CD4-positive, alpha-beta T cell treated with Interferon alpha-2 for 1 hour (primary cell): ENCODE measurements at places on chromosomes 7 and 10.

DNA sequence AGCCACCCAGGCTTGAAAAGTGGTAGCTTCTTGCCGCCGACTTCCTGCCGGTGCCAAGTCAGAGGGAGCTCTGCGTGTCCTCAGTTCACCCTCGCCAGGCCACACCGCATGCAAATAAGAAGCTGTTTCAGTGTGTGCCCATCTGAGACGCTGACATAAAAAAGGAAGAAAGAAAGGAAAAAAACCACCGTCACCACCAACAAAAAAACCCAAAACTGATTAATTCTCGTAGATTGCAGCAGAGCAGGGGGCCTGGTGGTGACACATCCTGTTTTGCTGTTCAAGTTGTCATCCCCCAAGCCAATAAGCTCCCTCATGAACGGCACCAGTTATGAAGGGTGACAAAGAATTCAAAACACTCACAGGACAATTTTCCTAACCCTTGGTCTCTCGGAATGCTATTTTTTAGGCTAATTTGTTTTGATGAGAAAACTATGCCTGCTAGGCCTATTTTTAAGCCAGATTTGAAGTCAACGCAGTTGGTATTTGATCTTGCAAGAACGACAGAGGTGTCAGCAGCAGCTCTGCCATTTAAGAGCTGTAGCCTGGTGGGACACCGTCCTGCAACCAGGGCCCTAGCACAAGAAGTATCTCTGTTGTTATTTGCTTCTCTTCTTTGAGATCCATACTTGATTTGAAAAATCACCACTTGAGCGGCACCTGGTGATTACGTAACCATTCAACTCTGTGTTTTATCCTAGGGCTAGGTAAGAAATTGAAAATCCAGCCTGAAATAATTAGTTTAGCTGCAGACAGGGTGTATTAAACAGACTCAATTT, 145.6 kb downstream of the PFKFB3 start:
- DNase-seq = peak; percentile 84

DNA sequence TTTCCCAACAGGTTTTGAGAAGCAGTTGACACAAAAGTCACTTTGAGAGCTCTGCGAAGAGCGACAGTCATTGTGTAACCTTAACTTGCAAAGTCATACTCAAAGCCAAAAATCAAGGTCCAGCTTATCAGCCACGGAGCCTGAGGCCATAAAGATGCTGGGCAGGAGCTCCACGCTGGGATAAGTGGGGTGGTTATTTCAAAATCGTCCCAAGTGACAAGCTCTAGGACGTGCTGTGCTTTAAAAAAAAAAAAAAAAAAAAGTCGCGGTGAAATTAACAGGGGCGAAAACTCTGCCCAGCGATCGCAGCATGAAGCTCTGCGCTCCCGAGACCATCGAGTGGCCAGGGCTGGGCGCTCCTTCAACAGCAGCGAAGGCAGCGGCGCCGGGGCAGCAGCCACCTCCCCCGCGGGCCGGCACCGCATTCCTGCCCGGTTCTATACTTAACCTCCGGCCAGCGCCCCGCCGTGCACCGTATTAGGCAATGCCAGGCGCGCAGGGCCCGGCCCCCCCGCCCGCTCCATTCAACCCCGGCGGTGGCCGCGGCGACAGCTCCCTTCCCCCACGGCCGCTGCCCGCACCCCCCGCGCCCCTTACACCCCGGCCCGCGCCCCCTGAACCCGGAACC, 657 bp downstream of the HACD1 start:
- peak; percentile 3 for DNase-seq

GRCh38 chr7:21580073-21580521, 37.3 kb downstream of the DNAH11 start:
- no peak for DNase-seq

DNA sequence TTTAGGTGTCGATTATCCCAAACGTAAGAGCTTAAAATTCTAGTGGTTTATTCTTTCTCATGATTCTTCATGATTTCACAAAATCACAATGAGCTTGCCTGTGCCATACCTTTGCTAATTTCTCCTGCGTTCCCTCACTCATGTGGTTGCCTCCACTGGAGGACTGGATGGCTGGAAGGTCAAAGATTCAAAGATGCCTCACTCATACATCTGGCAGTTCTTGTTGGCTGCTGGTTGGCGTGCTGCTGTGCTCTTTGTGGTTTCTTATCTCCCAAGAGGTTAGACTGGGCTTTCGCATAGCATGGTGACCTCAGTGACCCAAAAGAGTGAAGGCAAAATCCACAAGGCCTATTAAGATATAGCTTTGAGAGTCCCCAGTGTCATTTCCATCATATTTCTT, 877.6 kb upstream of the AUTS2 start:
- no peak for DNase-seq

DNA sequence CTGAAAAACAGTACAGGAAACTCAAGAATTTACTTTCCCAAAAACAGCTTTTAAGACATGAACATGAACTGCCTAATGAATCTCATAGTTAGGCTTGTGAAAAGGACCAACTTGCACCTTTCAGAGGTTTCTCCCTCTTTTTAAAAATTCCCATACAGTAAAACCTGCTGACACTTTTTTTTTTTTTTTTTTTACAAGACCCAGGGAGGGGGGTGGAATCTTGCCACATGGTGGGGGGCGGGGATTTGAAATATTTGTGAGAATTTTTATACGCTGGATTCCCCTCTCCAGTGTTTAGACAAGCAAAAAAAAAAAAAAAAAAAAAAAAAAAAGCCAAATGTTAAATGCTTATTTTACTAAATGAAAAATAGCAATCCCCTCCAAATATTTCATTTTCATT, 57.4 kb downstream of the HIBADH start:
- no peak for DNase-seq

DNA sequence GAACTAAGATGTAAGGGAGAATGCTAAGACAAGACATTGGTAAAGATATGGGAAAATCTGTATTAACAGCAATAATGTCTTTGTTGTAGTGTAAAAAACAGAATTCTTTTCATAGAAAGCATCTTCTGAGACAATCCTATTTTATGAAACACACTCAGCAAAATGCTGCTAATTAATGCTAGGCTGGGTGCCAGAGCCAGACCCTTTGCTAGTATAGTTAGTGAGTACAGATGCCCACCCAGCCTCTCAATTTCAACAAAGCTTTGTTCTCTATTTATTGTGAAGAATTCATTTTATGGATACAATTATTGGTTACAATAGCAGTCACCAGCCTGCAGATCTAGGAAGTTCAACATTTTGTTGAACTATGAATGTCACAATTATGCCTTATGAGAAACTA, 131.0 kb downstream of the SEM1 start:
- DNase-seq = no peak

DNA sequence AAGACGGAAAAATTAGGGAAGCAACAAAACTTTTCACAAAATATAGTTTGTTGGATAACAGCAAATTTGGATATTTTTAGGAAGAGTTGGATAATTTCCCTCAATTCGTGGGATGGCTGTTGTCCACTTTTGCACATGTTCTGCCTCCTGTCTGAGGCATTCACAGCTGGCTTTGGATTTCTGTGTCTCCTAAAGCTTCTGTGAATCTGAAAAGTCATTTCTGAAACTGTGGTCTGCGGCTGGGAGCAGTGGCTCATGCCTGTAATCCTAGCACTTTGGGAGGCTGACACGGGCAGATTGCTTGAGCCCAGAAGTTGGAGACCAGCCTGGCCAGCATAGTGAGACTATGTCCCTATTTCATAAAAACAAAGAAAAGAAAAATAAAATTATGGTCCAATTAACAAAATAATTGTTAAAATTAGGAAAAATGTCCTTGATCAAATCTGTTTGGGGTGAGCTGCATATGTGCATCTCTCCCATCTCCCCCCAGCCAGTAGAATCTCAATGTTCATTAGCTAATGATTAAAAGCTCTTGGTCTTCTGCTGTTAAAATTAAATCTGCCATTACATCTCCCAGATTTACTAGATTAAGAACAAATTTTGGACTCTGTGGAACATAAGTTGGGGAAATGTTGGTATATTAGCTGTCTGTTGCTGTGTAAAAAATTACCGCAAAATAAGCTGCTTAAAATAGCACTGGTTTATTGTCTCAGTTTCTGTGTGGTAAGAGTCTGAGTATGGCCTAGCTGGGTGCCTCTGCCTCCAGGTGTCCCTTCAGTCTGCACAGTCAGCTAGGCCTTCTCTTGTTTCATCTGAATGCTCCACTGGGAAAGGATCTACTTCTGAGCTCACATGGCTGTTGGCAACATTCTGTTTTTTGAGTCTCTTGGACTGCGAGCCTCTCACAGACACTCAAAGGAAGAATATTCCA, 332.0 kb upstream of the FZD1 start:
- no peak for DNase-seq

DNA sequence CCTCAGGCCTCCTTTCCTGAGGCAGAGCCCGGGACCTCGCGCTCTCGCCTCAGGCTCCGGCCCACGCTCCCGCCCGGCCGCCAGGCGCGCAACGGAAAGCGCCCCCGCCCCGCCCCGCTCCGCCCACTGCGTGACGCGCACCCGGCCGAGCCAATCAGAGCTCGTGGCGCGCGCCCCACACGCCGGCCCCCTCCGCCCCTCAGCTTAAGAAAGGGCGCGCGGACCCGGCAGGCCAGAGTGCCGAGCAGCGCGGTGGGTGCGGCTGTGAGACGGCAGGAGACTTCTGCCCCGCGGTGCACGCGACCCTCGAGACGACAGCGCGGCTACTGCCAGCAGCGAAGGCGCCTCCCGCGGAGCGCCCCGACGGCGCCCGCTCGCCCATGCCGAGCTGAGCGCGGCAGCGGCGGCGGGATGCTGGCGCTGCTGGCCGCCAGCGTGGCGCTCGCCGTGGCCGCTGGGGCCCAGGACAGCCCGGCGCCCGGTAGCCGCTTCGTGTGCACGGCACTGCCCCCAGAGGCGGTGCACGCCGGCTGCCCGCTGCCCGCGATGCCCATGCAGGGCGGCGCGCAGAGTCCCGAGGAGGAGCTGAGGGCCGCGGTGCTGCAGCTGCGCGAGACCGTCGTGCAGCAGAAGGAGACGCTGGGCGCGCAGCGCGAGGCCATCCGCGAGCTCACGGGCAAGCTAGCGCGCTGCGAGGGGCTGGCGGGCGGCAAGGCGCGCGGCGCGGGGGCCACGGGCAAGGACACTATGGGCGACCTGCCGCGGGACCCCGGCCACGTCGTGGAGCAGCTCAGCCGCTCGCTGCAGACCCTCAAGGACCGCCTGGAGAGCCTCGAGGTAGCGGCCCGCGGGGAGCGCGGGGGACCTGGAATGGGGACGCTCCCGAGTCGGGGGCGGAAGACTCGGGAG, at the start of gene NPTX2:
Gene NPTX2 (plus strand): TSS at position 235 of the 909 bp plus-strand sequence. CDS start 177 bp downstream, at position 412.
- peak; percentile 1 for DNase-seq

- DNase-seq = peak; percentile 44
Measured at GRCh38 chr10:79069325-79070080, 737 bp downstream of the ZMIZ1 start.

GRCh38 chr10:101695404-101695890, 477 bp upstream of the FBXW4 start:
- no peak for DNase-seq

DNA sequence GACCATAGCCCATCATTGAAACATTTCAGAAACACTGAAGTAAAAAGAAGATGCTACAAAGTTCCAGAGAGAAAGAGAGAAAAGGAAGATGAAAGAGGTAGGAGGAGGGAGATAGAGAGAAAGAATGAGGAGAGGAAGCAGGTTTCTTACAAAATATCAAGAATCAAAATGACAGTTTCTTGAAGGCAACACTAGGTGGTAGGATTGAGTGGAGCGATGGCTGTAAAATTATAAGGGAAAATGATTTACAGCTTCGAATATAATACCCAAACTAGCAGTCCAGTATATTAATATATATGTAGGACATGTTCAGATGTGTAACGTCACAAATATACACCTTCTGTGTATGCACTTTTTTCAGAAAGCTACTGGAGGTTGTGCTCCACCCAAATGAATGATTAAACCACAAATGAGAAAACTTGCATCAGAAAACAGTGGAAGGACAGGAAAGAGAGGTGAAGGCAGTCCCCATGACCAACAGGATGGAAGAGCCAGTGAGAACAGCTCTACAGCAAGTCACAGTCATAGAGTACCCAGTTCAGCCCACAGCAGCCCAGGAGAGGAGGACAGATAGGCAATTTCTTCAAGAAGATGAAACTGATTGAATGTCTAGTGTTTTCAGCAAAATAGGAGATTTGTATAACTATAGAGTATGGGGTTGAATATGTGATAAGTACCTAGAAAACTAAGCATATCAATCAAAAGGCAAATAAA, 151.5 kb upstream of the TARP start:
- no peak for DNase-seq

GRCh38 chr7:5633161-5634106, 148.0 kb downstream of the RNF216 start:
- no peak for DNase-seq

GRCh38 chr10:125396676-125397075, 236.3 kb upstream of the CTBP2 start:
- DNase-seq = no peak
